Endothelial cell of umbilical vein (primary cell): ENCODE measurements at places on chromosomes 3 and 15. TPM values are rescaled to one million over a fixed set of nuclear protein-coding genes. Genes with fewer than 3 reads are reported as not detected.

- H3K4me3 ChIP-seq, result no peak overlapping the region
- H3K4me1 ChIP-seq, result peaks cover 15% of the 10 kb centered on the region
- DNase-seq, result no peak
- H3K27me3 ChIP-seq, result no peaks in the 10 kb centered on the region
- no peak overlapping the region for H3K27ac ChIP-seq
Measured at GRCh38 chr3:87268646-87269211, 7.7 kb downstream of the POU1F1 start.

- H3K36me3 ChIP-seq, result no peaks in the 10 kb centered on the region
- no peak overlapping the region for H3K4me3 ChIP-seq
- no peaks in the 10 kb centered on the region for H3K4me1 ChIP-seq
- peaks cover 1% of the 10 kb centered on the region for H3K27me3 ChIP-seq
- no peak for DNase-seq
Measured at GRCh38 chr15:30791239-30792175, 112.2 kb upstream of the FAN1 start.

GRCh38 chr15:75952525-75952924 is 48.8 kb downstream of the FBXO22 start:
- no peaks in the 10 kb centered on the region for H3K4me1 ChIP-seq
- no peak overlapping the region for H3K27ac ChIP-seq
- no peaks in the 10 kb centered on the region for H3K36me3 ChIP-seq
- H3K27me3 ChIP-seq, result peaks cover 5% of the 10 kb centered on the region

The PLCL2 gene
- total RNA-seq, result 9.6 and 10.7 TPM in 2 replicates

The INSYN1 gene
- 0.58 TPM in 1 of 2 replicates, not detected in the other for total RNA-seq

- DNase-seq, result no peak
- no peak overlapping the region for H3K4me3 ChIP-seq
- H3K36me3 ChIP-seq, result no peaks in the 10 kb centered on the region
- no peaks in the 10 kb centered on the region for H3K4me1 ChIP-seq
- no peak overlapping the region for H3K27ac ChIP-seq
Measured at GRCh38 chr3:132843851-132844553, 121.8 kb upstream of the NPHP3 start.

DNA sequence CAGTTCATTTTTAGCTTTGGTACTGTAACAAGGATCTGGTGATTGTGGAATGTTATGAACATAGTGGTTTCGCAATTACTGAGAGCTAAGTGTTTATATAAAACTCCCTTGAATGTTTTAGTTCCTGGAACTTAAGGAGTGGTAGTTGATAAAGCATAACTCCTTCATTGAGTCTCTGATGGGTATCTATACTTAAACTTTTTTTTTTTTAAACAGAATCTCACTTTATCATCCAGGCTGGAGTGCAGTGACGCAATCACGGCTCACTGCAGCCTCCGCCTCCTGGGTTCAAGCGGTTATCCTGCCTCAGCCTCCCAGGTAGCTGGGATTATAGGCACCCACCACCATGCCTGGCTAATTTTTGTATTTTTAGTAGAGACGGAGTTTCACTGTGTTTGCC is 11.3 kb downstream of the PRKCI start:
- H3K4me3 ChIP-seq, result no peak overlapping the region
- H3K27ac ChIP-seq, result no peak overlapping the region
- H3K4me1 ChIP-seq, result no peaks in the 10 kb centered on the region
- no peaks in the 10 kb centered on the region for H3K27me3 ChIP-seq
- no peak for DNase-seq
- peaks cover 2% of the 10 kb centered on the region for H3K36me3 ChIP-seq

The RARRES1 gene
- 1.5 and 1.8 TPM in 2 replicates for total RNA-seq

GRCh38 chr3:69540706-69541581 is 155.1 kb upstream of the FRMD4B start:
- no peak for DNase-seq
- no peak overlapping the region for H3K27ac ChIP-seq
- no peaks in the 10 kb centered on the region for H3K4me1 ChIP-seq
- H3K27me3 ChIP-seq, result peaks cover 38% of the 10 kb centered on the region
- no peak overlapping the region for H3K4me3 ChIP-seq

- H3K36me3 ChIP-seq, result no peaks in the 10 kb centered on the region
- H3K4me1 ChIP-seq, result peaks cover 51% of the 10 kb centered on the region
Measured at GRCh38 chr3:125054449-125055329, 1.1 kb downstream of the HEG1 start.

- peaks cover 1% of the 10 kb centered on the region for H3K27me3 ChIP-seq
- no peaks in the 10 kb centered on the region for H3K36me3 ChIP-seq
- no peak overlapping the region for H3K27ac ChIP-seq
- no peak for DNase-seq
- H3K4me1 ChIP-seq, result no peaks in the 10 kb centered on the region
Measured at GRCh38 chr15:99550077-99550476, 15.7 kb upstream of the MEF2A start.

DNA sequence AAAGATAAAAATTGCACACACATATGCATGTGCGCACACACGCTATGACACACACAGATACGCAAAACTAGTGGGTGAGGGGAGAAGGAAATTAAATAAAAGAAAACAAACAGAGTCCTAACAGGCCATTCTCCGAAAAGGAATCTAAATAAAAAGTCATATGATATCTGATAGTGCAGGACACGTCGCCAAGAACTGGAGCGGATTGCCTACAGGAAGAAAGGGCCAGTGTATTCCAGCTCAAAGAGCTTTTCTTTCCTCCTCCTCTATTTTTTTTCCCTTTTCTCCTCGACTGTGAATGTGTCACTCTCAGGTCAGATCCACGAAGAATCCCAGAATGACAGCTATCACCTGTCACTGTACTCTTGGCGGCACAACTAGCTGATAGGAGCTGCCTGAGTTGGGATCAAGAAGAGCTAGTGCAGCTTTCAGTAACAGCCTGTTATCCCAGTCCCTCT is 157.8 kb downstream of the TIGIT start:
- H3K4me3 ChIP-seq, result no peak overlapping the region
- peaks cover 9% of the 10 kb centered on the region for H3K4me1 ChIP-seq
- no peak overlapping the region for H3K27ac ChIP-seq
- no peaks in the 10 kb centered on the region for H3K27me3 ChIP-seq

The BAHD1 gene
- total RNA-seq, result 19.1 and 19.7 TPM in 2 replicates

DNA sequence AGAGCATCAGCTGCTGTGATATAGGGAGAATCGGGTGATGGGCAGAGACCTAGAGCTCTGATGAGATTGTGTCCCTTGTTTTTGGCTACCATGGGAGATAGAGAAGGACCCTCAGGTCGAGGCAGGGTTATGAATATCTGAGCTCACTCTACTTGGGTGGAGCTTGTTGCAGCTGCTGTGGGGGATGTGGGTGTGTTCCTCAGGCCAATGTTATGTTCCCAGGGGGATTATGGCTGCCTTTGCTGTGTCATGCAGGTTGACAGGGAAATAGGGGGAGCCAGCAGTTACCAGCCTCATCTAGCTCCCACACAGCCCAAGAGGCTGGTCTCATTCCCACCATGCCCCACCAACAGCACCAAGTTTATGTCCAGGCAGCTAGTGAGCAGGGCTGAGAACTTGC is 131.5 kb downstream of the TRIM42 start:
- H3K27ac ChIP-seq, result no peak overlapping the region
- no peaks in the 10 kb centered on the region for H3K36me3 ChIP-seq
- no peak for DNase-seq
- H3K4me3 ChIP-seq, result no peak overlapping the region
- no peaks in the 10 kb centered on the region for H3K4me1 ChIP-seq
- H3K27me3 ChIP-seq, result no peaks in the 10 kb centered on the region

DNA sequence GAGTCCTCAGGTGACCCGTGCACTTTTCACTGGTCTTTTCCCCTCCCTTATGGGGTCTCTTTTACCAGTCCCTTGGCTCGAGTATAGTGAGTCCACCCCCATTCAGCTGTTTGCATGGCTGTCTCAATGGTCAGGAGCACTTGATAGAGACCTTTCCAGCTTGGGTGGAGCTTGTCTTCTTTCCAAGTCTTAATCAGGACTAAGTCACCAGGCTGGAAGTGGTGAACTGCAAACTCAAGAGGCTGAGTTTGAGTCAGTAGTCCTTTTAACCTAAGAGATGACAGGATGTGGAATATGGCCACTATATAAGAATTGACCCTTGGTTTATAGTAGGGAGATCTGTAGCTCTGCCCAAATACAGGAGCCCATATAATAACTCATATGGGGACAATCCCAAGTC is 279.7 kb downstream of the PYDC2 start:
- no peaks in the 10 kb centered on the region for H3K27me3 ChIP-seq
- H3K36me3 ChIP-seq, result no peaks in the 10 kb centered on the region
- H3K4me3 ChIP-seq, result no peak overlapping the region
- H3K27ac ChIP-seq, result no peak overlapping the region
- H3K4me1 ChIP-seq, result no peaks in the 10 kb centered on the region

DNA sequence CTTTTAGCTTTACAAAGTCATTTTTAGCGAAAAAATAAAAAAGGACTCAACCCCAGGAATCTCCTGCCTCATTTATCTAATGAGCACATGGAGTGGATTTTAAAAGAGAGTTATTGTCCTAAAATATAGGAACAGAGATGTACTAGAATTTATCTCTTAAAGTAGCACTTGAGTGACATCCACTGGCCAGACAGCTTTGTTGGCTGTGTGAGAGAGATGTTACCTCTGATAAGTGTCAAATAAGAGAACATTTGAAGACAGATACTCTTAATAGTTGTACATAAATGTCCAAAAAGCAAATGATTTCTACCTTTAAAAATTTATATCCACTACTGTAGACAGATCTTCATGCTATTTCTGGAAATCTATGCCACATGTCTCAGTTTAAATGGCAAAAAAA is 12.3 kb upstream of the MFSD1 start:
- H3K27ac ChIP-seq, result no peak overlapping the region
- peak; percentile 75 for DNase-seq
- H3K4me3 ChIP-seq, result no peak overlapping the region
- H3K4me1 ChIP-seq, result peaks cover 8% of the 10 kb centered on the region
- H3K27me3 ChIP-seq, result no peaks in the 10 kb centered on the region
- no peaks in the 10 kb centered on the region for H3K36me3 ChIP-seq

DNA sequence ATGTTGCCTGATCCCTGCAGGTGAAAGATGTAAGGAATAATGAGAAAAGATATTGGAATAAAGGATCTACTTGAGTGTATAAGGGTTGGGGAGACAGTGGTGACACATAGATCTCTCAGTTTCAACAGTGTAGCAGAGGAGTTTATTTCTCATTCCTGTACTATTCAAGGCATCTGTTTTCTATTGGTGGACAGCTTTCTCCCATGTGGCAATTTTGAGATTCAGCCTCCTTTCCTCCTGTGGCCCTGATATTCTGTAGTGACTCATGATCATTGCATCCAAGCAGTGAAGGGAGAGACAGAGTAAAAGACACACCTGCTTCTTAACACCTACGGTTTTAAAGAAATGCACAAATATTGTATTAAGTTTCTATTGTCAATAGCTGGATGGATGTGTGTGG is 327.6 kb downstream of the GRM7 start:
- H3K4me3 ChIP-seq, result no peak overlapping the region
- H3K27me3 ChIP-seq, result no peaks in the 10 kb centered on the region
- DNase-seq, result no peak

GRCh38 chr3:170222647-170223541 is 670 bp downstream of the PRKCI start:
- H3K4me1 ChIP-seq, result peaks cover 12% of the 10 kb centered on the region
- peak; percentile 54 for DNase-seq
- H3K27me3 ChIP-seq, result no peaks in the 10 kb centered on the region

The CACNA2D2 gene
- total RNA-seq, result not detected in 2 replicates

DNA sequence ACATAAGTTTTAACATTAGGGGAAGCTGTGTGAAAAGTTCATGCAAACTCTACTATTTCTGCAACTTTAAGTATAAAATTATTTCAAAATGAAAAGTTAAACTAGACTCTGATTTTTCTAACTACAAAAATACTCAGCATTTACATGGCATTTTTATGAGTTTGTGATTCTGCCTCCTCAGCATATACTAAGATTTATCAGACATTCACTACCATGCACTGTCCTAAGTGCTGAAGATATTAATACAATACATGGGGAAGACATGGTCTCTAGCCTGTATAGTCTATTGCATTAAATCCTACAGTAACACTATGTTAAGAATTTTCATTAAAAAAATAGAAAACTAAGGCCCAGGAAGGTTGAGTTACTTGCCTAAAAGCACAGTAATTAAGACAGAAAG is 80.7 kb downstream of the ZNF148 start:
- H3K4me3 ChIP-seq, result no peak overlapping the region
- H3K27me3 ChIP-seq, result no peaks in the 10 kb centered on the region

The DPH6 gene
- 10.1 and 12.4 TPM in 2 replicates for total RNA-seq

The SLC28A2 gene
- not detected in 2 replicates for total RNA-seq

The SKIC8 gene
- total RNA-seq, result 49.0 and 49.7 TPM in 2 replicates

DNA sequence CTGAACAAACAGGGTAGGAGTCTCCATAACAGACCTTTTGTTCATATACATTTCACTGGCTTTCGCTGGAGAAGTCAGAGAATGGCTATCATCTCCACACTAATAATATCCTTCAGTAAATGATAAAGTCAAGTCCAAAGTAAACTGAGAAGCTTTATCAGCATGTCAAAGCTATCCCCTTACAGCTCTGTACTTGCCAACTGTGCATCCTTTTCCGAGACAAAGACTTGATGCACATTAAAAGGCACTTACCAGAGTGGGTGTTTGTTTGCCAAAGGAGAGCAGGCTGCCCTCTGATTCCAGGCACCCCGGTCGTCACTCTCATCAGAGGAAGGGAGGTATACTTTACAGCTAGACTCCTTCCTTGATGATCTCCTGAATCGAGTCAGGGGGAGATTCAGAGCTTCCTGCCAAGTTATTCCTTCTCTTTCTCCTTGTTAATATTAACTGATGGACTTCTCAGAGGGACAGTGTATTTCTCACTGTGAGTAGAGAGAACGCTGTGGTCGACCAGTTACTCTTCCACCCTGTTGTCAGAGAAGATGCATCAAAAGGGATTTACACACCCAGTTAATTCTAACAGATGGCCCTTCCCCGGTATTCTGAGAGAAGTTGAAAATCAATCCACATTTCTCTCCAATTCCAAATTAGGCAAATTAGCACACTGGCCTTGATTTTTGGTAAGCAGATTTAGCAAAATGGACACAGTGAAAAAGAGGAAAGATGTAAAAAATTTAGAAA is 504.7 kb upstream of the NR2F2 start:
- H3K4me1 ChIP-seq, result no peaks in the 10 kb centered on the region
- no peak overlapping the region for H3K4me3 ChIP-seq
- no peak overlapping the region for H3K27ac ChIP-seq

The PTPN9 gene
- total RNA-seq, result 31.4 and 32.0 TPM in 2 replicates

GRCh38 chr3:141386611-141387111 is 18.4 kb downstream of the ZBTB38 start:
- H3K27ac ChIP-seq, result no peak overlapping the region
- peaks cover 13% of the 10 kb centered on the region for H3K4me1 ChIP-seq
- H3K36me3 ChIP-seq, result peaks cover 11% of the 10 kb centered on the region
- no peaks in the 10 kb centered on the region for H3K27me3 ChIP-seq
- no peak overlapping the region for H3K4me3 ChIP-seq

DNA sequence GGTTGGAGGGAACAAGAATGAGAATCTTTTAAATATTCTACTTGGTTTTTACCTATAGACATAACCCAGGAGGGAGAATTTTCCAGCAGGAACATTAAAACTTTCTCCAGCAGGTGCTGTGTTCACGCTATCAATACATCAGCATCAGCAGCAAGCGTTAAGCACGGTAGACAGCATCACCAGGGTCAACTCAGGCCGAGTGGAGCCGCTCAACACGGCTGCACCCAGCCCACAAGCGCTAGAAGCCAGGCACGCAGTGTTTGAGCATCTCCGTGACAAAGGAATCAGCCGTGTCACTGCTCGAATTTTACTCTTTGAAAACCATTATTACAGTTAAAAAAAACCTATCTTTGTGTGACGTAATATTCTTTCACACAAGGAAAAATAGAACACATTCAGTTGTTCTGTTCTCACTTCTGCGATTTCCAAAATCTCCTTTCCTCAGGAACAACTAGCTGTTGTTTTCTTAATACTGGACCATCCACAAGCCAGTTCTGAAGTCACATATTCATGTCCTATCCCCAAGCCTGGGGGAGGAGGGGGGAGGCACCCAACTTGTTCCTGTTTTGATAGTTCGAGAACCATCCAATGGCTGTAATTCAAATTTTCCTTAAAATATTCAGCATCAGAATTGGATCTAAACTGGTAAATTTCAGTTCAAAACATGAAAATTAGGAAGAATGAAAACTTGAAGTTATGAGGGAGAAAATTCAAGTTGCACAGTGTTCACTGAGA is 77.9 kb downstream of the ADAMTS17 start:
- no peak for DNase-seq
- no peak overlapping the region for H3K27ac ChIP-seq
- no peaks in the 10 kb centered on the region for H3K27me3 ChIP-seq
